ENCODE measurements at places on chromosomes 2 and 18.
A peak's percentile ranks its signal among the peaks of the same experiment; 100 is the strongest.

GRCh38 chr2:143140864-143141661 lies 11.8 kb downstream of the ARHGAP15 start:
- no peak for DNase-seq

DNA sequence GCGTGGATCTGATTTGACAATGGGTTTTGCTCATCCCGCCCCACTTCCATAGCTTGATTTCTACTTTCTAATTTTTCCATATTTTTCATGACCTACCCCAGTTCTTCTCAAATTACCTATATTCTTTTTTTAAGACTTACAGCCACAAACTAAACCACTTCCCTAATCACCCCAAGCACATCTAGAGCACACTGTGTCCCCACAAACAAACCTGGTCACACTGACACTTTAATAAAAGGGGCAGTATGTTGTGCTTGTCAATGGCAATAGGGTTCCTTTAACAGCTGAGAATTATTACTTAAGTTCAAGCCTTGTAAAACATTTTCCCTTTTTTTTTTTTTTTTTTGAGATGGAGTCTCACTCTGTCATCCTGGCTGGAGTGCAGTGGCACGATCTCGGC lies 47.1 kb downstream of the MREG start:
- DNase-seq, result no peak

- DNase-seq, result no peak
Observed at GRCh38 chr2:205590759-205591158, 91.5 kb upstream of the NRP2 start.

DNA sequence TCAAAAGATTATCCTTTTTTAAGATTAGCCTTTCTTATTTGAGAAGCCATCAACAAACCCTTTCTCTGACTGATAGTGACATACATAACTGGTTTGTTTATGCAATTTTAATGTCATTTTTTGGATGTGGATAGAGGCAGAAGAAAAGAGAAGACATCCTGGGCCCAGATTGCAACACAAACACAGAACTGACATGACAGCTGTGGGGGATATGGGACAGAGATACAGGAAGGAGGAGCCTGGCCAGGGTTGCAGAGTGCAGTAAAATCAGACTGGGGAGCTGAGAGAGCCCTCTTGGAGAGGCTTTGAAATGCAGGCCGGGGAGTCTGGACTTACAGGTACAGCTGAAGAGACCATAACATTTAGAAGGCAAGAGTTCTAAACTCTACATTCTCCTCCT lies 65.1 kb downstream of the SIGLEC15 start:
- DNase-seq, result no peak

GRCh38 chr2:40967451-40967850 lies 515.6 kb upstream of the SLC8A1 start:
- DNase-seq, result no peak

- no peak for DNase-seq
Observed at GRCh38 chr2:238793801-238794449, 54.0 kb upstream of the TWIST2 start.

DNA sequence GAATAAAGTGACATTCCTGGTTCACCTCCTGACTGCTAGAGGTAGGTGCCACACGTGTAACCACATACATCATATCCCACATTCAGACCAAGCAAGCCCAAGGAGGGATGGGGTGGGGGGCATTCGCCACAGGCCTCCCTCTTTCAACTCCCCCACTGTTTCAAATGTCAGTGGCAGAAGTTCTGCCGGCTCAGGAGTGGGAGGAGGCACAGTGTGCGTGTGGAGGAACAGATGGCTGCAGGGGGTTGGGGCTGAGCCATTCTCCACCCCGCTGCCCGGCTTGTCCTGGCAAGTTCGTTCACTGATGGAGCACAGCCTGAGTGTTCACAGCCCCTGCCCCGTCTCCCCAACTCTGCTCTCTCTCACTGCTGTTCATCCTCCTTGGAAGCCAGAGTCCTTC lies 75.4 kb upstream of the TANC1 start:
- DNase-seq, result no peak

GRCh38 chr2:43060390-43061016 lies 165.9 kb downstream of the ZFP36L2 start:
- no peak for DNase-seq

GRCh38 chr2:46873604-46874068 lies 42.0 kb downstream of the MCFD2 start:
- DNase-seq, result no peak

DNA sequence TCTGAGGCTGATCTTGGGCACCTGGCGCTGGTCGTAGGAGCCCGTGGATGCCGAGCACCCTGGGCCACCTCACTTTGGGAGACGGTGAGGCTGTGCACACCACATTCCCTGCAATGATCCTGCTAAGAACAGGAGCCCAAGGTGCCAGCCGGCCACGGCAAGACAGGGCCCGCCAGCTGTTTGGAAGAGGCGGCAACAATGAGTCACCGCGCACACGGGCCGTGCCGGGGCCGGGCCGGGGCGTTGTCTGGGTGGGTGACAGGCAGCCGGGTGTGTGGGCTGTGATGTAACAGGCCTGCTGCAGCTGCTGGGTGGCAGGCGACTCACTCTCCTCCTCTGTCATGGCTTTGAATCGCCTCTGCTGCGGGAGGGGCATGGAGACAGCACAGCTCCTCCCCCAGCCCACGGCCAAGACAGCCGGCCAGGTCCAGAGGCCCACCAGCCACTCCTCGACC lies 49.7 kb upstream of the ODC1 start:
- DNase-seq, result peak; percentile 86

DNA sequence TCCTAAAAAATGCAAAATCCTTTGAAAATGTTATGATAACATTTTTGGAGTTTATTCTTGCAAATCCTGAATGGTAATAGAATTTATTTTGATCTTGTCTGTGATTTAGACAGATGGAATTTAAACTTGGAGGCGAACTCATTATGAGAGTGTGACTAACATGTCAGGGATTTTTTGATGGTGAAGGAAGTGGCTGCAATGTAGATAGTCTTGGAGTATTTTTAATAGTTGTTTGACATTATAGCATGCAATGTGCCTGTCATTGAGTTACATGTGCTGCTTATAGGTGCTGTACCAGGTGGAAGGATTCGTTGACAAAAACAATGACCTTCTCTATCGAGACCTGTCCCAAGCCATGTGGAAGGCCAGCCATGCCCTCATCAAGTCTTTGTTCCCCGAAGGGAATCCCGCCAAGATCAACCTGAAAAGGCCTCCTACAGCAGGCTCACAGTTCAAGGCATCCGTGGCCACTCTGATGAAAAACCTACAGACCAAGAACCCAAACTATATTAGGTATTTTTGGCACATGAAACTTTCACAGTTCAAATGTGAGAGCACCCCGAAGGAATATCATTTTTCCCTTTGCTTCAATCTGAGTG lies 141.8 kb downstream of the MYO1B start:
- no peak for DNase-seq

GRCh38 chr18:56248610-56249235 lies 389.7 kb downstream of the TXNL1 start:
- no peak for DNase-seq

DNA sequence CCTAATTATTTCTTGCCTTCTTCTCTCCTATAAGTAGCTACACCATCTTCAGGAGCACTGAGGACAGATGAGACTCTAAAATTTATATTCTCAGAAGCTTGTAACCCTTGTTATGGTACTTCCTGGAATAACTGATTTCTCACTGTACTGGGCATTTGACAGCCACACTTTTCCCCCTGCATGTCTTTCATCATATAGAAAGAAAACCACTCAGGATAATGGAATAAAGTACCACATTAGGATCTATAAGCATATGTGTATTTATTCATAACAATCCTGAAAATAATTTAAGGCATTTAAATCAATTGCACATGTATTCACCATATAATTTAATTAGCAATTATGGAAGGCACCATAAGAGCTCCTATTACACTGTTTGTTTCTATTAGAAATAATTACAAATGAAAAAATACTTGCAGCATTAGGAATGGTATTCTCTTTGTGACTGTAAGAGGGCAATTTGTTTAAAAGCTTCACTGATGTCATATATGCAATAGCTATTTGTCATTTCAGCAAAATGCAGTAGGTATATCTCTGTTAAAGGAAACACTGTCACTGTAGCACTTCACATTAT lies 216.9 kb upstream of the FSHR start:
- DNase-seq, result no peak

DNA sequence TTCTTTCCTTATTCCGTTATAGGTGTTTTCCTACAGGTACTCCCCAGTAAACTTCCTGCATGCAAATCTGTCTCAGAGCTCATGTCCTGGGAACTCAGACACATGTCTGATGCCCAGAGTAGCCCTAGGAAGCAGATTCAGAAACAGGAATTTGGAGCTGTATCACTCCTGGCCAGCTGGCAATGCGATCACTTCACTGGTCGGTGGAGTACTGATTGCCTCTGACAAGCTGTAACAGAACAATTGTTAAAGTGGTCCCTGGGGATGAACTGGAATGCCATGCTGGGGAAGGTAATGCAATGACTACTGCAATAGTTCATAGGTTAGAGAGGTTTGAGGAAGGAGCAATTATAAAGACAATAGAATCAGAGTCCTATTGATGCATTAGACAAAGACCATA lies 131.6 kb upstream of the DOCK10 start:
- DNase-seq, result no peak

DNA sequence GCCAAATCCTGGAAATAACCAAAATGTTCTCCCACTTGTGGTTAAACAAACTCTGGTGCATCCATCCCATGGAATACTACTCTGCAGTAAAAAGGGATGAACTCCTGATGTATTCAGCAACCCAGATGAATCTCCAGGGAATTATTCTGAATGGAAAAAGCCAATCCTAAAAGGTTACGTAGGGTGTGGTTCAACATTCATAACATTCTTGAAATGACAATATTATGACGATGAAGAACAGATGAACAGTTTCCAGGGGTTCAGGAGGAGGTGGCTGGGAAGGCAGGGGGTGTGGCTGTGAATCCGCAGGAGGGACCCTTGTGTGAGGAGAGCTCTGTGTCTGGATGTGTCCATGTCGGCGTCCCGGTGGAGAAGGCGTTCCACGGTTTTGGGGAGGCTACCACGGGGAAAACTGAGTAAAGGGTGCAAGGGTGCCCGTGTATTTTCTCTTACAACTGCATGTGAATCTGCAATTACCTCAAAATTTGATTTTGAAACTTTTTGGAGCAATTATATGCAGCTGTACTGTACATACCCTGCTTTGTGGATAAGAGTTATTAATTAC lies 47.3 kb downstream of the KCNG2 start:
- no peak for DNase-seq

GRCh38 chr2:228594012-228594411 lies 412.5 kb upstream of the SPHKAP start:
- DNase-seq, result no peak

DNA sequence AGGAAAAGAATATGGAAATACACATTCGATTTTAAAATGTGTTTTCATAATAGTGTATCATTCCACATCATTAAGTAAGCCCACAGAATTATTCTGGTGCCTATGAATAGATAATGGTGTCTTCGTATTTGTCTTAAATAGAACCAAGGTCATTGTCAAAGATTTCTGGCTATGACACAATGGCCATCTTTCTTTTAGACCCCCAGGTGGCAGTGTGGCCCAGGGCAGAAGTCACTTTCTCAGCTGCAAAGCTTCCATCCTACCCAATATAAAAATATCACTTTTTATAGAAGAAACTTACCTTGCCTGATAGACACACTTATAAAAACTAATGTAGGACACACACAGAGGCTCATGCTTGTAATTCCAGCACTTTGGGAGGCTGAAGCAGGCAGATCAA lies 57.5 kb downstream of the ZRANB3 start:
- no peak for DNase-seq

DNA sequence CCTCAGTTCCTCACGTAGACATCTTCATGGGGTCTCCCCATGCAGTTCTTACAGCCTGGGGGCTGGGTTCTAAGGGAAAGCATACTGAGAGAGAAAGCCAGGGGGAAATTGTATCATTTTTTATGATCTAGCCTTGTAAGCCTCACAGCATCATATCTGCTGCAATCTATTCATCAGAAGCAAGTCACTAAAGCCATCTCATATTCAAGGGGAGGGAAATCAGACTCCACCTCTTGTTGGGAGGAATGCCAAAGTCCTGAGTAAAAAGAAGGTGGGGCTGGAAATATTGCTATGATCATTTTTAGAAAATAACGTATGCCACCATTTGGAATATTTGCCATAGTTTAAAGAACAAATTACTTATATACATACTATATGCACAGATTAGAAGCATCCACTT lies 304.6 kb downstream of the TXNL1 start:
- no peak for DNase-seq

- DNase-seq, result no peak
Observed at GRCh38 chr2:170723446-170723958, 8.4 kb downstream of the SP5 start.

- no peak for DNase-seq
Observed at GRCh38 chr18:77784759-77785379, 535.2 kb downstream of the GALR1 start.

- DNase-seq, result no peak
Observed at GRCh38 chr2:237556773-237557632, 9.4 kb upstream of the PRLH start.

- no peak for DNase-seq
Observed at GRCh38 chr2:26922405-26923188, 47.8 kb upstream of the MAPRE3 start.

- no peak for DNase-seq
Observed at GRCh38 chr18:47250391-47251046, 941 bp downstream of the SKOR2 start.

GRCh38 chr2:120255986-120256650 lies 3.5 kb downstream of the RALB start:
- DNase-seq, result no peak

DNA sequence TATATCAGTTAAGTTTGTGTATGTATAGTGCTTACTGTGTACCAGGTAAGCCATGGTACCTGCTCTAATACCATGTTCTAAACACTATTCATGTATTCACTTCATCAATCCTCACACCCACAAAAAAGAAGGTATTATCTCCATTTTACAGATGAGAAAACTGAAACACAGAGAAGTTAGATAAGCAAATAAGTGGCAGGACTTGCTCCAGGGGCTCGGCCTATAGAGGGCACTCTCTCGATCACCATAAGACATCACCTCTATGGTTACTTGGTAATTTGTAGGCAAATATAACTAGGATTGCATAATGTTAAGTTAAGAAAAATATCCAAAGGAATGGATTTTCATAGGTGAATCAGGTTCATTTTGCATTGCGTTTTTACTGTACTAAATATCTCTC lies 118.1 kb upstream of the FN1 start:
- DNase-seq, result no peak

- DNase-seq, result no peak
Observed at GRCh38 chr2:98891591-98891990, 44.4 kb downstream of the CRACDL start.

GRCh38 chr2:217261452-217261851 lies 401.6 kb upstream of the TNP1 start:
- no peak for DNase-seq

DNA sequence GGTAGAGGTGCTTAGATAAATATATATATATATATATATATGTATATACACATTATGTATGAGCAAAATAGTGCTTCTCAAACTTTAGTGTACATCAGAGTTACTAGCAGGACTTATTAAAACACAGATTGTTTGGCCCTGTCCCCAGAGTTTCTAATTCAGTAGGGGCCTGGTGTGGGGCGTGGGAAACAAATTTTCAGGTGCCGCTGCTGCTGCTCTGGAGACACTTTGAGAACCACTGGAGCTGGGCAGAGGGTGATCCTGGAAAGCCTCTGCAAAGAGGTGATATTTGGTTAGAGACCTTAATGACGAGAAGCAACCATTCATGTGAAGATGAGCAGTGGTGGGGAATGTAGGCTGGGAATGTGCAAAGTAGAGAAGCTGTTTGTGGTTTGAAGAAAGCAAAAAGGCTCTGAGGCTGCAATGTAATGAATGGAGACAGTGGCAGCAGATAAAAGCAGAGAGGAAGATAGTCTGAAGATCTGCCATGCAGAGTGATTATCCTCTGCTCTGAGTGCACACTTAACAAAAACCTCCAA lies 142.9 kb downstream of the PLCL1 start:
- DNase-seq, result no peak

Data from SHP77 treated with DMSO at 0.1 percent for 48 hours (cell line).